Uterus (tissue), 4 donors: ENCODE measurements at places on chromosomes 5 and 9. TPM values are rescaled to one million over a fixed set of nuclear protein-coding genes. Genes with fewer than 3 reads are reported as not detected.

The SLC6A19 gene
- total RNA-seq, result not detected

DNA sequence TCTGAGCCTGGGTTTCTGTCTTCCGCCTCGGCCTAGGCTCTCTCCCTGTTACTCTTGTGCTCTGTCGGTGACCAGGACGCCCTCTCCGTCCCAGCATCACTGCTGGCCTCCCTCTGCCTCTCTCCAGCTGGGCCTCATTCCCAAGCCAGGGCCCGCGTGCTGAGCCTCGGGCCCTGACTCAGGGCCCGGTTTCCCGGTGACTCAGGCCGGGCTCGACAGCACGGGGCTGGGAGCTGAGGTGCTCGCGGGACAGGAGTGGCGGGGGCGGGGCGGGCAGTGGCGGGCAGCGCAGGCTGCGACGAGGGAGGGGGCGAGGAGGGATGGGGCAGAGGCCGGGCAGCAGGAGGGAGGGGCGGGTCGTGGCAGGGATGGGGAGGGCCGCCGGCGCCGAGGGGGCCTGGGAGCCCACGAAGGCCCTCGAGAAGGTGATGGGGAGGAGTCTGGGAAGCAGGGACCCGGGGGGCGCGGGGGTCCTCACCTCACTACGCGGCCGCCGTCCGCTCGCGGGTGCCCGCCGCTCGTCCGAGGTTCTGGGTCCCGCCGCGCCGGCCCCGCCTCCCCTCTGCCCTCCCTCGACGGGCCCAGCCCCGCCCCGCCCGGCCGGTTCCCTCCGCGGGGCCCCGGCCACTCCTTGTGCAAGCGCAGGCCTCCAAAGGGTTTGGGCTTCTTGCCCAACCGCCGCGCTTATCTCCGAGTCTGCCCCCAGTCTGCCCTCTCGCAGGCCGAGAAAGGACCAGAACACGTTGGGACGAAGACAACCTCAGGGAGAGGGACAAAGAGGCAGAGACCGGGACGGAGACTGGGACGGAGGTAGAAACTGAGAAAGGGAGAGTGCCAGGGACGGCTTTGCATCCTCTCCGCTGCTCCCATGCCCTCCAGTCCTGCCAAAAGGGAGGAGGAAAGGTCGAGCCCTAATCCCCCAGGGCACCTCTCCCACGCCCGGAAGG lies at the start of gene ARAP3:
Gene ARAP3, minus strand, starts transcription at position 536 of the 947 bp plus-strand sequence. CDS start 1,744 bp downstream, outside the sequence.
- DNase-seq, result peak; percentile 83

- DNase-seq, result no peak
These were observed 44.4 kb upstream of the RICTOR start for GRCh38 chr5:39118638-39119037.

The SPATA31A7 gene
- total RNA-seq, result not detected

GRCh38 chr9:137382444-137383080 lies 40.4 kb downstream of the EXD3 start:
- no peak for DNase-seq

The PDGFRB gene
- total RNA-seq, result 133 TPM

The ITGA2 gene
- total RNA-seq, result 2.1 TPM

DNA sequence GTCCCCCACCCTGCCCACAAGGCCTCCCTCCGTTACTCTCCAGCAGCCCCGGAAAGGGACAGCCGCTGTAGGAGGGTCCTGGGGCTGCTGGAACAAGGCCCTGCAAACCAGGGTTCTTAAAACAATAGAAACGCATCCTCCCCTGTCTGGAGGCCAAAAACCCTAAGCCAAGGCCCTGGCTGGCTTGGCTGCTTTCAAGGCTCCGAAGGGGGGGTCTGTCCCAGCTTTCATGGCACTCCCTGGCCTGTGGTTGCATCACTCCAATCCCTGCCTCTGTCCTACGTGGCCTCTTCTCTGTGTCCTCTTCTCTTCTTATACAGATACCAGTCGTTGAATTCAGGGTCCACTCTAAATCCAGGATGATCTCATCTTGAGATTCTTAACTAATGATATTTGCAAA lies 7.4 kb upstream of the UBAC1 start:
- DNase-seq, result no peak

DNA sequence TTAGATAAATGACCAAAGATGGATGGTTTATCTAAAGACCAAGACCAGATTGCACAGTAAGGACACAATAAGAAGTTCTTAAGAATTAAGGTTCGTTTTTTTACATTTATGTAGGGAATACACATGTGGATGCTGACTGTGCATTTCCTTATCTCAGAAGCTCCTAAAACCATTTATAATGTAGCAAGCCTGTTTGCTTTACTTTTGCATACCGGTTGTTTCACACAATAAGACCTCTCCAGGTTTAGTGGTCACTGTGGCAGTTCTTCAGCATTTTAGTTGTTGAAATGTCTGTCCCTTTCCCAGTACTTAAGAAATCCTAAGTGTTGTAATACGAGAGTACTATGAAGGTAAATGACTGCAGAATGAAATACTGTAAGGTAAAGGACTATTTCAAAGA lies 43.6 kb downstream of the BASP1 start:
- DNase-seq, result no peak

The TAS2R1 gene
- not detected for total RNA-seq

DNA sequence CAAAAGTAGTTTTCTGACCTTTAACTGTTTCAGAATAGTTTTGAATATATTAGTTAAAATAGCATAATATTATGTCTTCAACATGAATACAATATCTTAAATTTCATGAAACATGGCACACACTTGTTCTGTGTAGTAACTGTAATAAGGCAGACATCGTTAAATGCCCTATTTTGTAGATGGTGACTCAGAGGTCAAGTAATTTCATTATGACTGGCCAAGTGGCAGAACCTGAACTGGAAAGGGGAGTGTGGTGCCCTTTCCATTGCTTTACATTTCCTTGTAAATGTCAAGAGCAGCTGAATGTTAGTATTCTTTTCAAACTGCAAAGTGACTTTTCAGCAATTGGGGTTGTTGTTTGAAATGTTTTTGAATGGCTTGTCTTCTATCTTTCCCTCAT lies 201.2 kb upstream of the CDKN2B start:
- no peak for DNase-seq

The NUTM2F gene
- not detected for total RNA-seq

The CCL19 gene
- total RNA-seq, result 0.55 TPM

DNA sequence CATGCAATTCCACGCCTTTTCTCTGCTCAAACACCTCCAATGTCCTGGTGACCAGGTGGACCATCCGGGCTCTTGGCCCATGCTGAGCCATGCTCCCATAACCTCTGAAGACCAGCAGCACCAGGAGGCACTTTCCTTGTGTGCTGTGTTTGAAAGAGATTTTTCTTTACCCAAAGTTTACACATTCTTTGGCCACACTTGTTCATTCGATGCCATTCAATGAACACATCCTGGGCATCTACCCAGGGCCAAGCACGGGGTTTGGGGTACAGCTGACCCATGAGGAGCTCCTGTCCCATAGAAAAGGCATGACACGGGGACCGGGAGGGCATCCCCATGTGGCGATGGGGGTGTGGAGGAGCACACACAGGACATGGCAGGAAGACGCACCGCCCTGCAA lies 77.1 kb upstream of the IRX1 start:
- DNase-seq, result no peak

DNA sequence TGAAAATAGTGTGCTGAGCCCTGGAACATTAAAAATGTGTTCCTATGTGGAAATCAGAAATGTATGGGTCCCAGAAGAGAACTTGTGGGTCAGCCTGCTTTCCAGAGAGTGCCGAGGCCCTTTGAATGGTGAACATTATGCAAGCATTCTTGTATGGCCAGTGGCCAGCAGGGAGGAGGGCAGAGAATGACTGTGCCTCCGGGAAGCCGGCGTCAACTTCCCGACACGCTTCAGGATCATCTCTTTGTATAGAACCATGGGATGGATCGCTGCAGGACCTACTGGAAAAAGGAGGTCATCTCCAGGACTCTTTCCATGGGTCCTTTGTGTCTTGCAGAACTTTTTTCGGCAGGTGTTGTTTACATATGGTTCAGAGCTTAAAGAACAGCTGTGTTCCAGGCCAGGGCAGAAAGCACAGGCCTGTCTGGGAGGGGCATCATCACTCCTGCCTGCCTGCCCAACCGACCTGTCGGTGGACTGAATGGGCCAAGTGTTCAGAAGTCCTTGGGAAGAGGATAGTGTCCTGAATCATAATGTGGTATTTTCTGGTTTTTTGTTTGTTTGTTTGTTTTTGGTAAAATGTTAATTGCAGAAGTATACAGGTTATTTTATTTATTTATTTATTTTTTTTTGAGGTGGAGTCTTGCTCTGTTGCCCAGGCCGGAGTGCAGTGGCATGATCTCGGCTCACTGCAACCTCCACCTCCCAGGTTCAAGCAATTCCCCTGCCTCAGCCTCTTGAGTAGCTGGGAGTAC lies 9.0 kb downstream of the PRRC2B start:
- peak; percentile 85 for DNase-seq

The CCIN gene
- 0.59 TPM for total RNA-seq

The HAVCR1 gene
- total RNA-seq, result not detected

DNA sequence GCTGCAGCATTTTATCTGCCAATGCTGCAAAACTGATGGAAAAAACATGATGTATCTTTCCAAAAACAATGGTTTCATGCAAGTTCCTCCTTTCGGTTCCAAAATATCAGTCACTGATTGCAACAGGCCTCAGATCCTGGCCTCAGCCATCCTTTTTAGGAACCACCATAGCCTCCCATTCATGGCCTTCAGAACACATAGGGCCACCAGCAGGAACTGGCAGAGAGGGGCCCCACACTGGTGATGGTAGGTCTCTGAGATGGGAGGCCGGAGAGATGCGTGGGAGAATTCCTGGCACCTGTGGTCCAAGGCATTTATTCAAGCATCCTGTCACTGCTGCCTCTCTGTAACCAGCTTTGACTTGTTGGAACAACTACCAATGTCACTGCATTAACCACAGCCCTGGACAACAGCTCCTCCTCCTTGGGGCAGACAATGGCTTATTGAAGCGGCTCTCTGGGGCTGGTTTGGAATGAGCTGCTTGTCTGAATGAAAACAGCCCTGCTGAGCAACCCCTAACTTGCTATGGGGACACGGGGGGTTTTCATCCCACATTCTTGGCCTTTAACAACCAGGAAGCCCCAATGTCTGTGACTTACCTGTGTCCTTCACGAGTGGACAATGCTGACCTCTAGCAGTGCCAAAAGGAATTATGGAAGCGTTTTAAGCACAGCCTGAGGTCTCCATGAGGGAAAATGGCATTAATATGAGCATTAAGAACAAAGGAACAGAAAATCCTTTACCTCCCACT lies 108.1 kb downstream of the LHFPL2 start:
- no peak for DNase-seq

GRCh38 chr5:151141535-151141934 lies 16.0 kb downstream of the ANXA6 start:
- DNase-seq, result peak; percentile 49

DNA sequence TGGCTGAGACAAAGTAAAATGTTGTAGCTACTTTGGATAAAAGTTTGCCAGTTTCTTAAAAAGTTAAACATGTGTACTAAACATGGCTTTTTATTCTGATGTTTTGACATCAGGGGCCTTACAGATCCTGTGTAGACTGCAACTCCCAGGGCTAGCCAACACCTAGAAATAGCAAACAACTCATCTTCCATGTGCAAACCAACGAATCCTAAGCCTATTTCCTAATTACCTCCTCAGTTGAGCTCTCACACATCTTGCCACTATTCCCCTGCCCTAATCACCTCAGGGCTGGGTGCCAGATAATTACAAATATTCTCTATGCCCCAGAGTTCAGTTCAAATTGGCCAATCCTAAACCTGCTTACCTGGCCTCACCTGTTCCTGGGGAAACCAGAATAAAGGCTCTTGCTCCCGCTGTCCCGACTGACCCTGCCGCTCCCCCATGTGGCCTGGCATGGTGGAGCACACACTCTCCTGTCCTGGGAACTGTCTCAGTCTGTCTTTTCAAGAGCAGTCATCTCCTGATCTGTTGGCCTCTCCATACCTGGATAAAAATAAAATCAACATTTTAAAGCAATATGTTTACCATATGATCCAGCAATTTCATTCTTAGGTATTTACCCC lies 37.1 kb upstream of the FAM169A start:
- DNase-seq, result no peak

The CDH6 gene
- 8.4 TPM for total RNA-seq
